Smooth muscle cell of bladder (primary cell): ENCODE measurements at places on chromosomes 2 and 18. TPM values are rescaled to one million over a fixed set of nuclear protein-coding genes. Genes with fewer than 3 reads are reported as not detected.

KCNS3 gene
- total RNA-seq: 0.43 and 3.0 TPM in 2 replicates

LIMS3 gene
- total RNA-seq: 2.8 and 5.2 TPM in 2 replicates

UGT1A4 gene
- not detected in 2 replicates for total RNA-seq

FAP gene
- total RNA-seq: 148 and 197 TPM in 2 replicates

INHA gene
- total RNA-seq: 0.28 and 0.46 TPM in 2 replicates

B3GNT7 gene
- under 0.01 and 0.18 TPM in 2 replicates for total RNA-seq

BOLL gene
- not detected in 2 replicates for total RNA-seq

XIRP2 gene
- total RNA-seq: not detected in 2 replicates

CENPA gene
- 1.00 and 1.5 TPM in 2 replicates for total RNA-seq

MYCN gene
- total RNA-seq: not detected in 2 replicates

NXPH2 gene
- total RNA-seq: 0.14 TPM in 1 of 2 replicates, not detected in the other

ACYP2 gene
- total RNA-seq: 8.8 and 14.3 TPM in 2 replicates

GDF7 gene
- total RNA-seq: 0.09 and 0.14 TPM in 2 replicates

EHD3 gene
- total RNA-seq: 14.2 and 15.0 TPM in 2 replicates

NLRC4 gene
- total RNA-seq: not detected in 2 replicates

SLC40A1 gene
- 28.0 and 103 TPM in 2 replicates for total RNA-seq

WBP1 gene
- 57.7 and 70.0 TPM in 2 replicates for total RNA-seq

SCYGR6 gene
- total RNA-seq: not detected in 2 replicates

ERICH2 gene
- total RNA-seq: 1.2 and 1.3 TPM in 2 replicates

ASNSD1 gene
- total RNA-seq: 53.3 and 71.1 TPM in 2 replicates

CARF gene
- total RNA-seq: 5.1 and 5.3 TPM in 2 replicates

EFEMP1 gene
- 624 and 1,445 TPM in 2 replicates for total RNA-seq

ATP6V1B1 gene
- total RNA-seq: 0.18 and 0.71 TPM in 2 replicates

KCNE4 gene
- total RNA-seq: 27.2 and 43.9 TPM in 2 replicates
